DMS79 (cell line): ENCODE measurements at places on chromosomes 7 and 10.

- DNase-seq = no peak
Observed at GRCh38 chr10:103481974-103482531, 3.0 kb upstream of the CALHM3 start.

DNA sequence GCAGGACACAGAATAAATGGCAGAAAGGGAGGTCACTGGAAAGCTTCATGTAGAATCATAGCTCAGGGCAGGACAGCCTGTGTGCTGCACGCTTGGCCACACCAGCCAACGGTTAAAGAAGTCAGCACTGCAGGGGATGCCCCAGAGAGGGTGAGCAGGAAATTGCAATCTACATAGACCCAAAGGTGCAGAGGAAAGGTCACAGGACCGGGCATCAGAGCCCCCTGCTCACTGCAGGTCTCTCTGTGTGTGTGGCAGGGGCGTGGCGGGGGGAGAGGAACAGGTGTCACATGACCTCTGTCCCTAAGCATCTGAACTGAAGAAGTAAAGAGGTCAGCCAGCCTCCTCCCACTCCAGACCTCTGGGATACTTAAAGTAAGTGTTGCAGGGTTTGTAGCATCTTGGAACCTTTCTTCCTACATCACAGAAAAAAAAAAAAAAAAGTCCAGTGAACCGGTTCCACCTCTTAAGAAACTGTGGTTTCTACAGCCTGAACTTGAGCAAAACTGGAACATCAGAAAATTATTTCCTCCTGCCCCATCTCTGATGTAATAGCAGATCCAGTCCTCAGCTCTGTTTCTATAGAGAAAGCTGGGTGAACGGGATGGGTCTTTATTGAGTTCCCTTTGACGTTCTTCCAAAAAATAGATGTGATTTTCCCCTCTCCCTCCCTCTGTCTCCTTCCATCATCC, 64.3 kb downstream of the RGS10 start:
- no peak for DNase-seq

GRCh38 chr10:118970770-118971169, 58.7 kb upstream of the NANOS1 start:
- no peak for DNase-seq

GRCh38 chr10:20202337-20202736, 386.1 kb downstream of the PLXDC2 start:
- no peak for DNase-seq

DNA sequence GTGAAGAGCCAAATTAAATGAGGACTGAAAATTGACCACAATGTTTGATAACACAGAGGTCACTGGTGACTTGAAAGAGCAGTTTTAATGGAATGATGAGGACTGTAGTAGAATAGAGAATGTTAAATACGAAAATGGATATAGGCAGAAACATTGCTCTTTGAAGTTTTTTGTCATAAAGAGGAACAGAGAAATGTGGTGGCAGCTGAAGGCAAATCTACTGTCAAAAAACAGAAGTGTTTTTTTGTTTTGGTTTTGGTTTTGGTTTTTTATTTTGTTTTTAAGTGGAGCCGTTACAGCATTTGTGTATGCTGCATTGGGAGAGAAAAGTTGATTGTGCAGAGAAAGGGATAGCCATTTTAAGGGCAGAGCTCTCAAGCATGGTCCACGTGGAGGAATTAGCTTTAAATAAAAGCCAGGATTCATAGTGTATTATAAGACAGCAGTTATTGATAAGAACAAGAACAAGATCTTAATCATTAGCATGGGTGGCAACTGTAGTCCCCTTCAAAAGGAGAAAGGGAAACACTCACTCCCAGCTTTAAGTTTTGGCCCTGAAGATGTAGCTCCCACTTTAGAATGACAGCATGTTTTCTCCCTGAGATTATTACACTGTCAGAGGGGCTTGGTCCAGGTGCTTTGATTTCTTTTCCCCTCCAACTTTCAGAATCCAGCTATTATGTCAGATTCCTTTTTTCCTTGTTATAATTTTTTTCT, 156.7 kb upstream of the BET1 start:
- DNase-seq = no peak

- peak; percentile 4 for DNase-seq
Observed at GRCh38 chr10:98028168-98028770, 2.2 kb downstream of the CRTAC1 start.

DNA sequence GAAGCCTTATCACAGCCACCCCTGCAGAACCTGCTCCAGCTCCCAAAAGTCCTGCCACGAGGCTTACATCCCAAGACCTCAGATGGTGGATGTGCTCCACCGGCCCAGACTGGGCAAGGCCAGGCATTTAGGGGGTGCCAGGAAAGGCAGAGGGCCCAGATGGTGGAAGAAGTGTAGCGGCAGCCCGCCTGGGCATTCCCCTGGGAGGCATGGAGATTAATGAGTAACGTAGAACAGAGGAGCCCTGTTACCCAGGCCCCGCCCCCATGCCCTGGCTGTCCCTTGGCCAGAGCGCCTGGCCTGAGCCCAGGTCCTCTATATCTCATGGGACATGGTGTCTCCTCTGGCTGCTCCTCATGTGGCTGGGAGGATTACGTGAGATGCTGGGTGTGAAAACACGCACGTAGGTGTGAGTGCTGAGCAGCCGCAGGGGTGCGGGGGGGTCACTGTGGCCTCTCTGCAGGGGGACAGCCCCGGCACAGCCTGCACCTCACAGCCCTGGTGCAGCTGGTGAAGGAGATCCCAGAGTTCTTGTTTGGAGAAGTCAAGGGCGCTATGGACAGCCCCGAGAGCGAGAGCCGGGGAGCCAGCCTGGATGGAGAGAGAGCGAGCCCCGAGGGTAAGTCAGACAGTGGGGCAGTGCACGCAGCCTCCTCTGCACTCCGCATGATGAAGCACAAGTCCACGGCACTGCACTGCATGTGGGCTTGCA, 52.9 kb downstream of the ZNF467 start:
- no peak for DNase-seq

DNA sequence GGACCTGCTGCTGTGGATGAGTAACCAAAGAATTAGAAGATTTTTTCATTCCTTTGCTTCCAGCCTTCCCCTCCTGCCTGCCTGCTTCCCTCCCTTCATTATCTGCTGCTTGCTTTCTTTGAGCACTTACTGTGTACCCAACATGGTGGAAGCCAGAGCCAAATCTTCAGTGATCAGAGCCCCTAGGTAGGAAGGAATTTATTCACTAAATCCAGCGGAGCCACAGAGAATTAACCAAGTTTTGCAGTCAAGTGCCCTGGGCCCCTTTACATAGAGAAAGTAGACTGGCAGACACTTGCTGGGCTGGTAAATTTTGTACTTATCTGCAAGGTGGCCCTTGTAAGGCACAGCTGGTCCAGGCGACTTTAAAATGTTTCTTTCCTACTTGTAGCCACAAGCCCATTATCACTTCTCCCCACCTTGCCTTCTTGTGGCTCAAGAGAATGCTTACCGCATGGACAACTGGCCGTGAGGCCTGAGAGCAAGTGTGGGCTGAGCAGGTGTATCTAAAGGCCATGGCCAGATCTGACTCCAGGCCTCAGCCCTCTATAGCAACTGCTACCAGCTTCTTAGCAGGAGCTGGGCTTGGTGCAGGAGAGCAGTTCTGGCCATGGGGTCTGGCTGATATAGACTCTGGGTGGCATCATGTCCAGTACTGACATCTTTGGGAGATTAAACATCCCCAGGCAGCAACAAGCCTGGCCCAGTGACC, 11.1 kb downstream of the UNC5B start:
- DNase-seq = no peak

GRCh38 chr10:102645741-102646609, 1.7 kb downstream of the TRIM8 start:
- DNase-seq = no peak

- no peak for DNase-seq
Observed at GRCh38 chr10:71964098-71964742, at the start of gene CHST3. Gene CHST3, plus strand, starts transcription at chr10:71964395. Its CDS starts 41,448 bp downstream, at chr10:72005843.

DNA sequence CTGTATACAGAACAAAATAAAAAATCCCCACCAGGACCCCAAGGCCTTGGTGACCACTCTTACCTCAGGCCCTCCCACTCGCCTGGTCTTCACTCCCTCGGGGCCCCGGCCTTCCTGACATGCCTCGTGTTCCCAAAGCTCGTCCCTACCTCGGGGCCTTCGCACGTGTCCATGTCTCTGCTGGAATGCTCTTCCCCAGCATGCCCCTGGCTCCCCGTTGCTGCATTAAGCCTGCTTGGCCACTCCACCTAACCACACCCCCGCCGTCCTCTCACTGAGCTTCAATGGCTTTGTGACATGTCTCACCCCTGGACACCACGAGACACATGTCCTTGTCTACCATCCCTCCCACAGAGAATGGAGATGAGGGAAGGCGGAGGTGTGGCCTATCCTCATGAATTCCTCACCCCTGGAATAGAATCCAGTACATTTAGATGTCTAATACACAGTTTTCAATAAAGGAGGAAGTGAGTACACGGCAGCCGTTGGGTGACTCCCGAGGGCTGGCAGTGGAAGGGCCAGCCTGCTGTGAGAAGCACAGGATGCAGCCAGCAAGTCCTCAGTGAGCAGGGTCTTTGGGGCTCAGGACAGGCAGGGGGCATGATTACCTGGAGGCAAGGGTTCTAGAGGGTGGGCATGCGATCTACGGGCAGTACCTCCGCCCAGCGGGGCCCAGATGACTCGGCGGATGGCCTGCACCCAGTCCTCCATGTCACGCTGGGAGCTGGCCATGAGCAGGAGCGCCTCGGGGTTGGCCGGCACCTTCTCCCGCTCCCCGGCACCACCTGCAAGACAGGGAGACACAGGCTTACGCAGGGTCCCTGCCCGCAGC, 125.7 kb downstream of the ARHGAP22 start:
- DNase-seq = no peak

DNA sequence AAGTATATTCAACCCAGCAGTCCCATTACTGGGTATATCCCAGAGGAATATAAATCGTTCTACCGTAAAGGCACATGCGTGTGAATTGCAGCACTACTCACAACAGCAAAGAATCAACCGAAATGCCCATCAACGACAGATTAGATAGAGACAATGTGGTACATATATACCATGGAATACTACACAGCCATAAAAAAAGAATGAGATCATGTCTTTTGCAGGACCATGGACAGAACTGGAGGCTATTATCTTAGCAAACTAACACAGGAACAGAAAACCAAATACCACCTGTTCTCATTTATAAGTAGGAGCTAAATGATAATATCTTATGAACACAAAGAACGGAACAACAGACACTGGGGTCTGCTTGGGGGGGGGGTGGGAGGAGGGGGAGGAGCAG, 44.3 kb upstream of the KLHL7 start:
- no peak for DNase-seq

DNA sequence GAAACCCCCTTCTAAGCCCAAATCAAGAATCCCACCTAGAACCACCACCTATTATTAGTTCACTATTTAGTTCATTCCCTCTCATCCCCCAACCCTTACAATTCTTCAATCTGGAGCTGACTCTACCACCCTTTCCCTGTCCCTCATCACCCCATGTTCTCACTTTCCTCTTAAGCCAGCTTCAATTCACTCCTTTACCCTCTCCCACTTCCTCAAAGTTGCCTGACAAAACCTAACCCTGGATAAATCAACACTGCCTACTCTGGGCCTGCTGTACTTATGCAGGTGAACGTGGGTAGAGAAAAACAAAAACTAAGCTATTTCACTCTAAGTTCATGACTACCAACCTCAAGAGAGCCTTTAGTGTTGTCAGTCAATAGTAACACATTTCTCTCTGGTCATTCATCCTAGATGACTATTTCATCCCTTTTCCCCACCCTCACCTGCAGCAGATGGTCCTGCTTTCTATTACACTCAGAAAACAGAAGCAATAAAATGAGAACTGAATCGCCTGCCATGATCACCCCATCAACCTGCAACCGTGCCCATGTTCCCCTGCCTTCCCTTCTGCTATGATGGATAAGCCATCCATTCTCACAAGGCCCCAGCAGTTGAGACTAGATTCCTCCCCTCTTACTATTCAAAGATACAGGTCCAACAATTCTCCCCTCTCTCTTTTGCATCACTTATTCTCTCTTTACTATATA, 52.6 kb downstream of the ARHGAP21 start:
- DNase-seq = no peak

DNA sequence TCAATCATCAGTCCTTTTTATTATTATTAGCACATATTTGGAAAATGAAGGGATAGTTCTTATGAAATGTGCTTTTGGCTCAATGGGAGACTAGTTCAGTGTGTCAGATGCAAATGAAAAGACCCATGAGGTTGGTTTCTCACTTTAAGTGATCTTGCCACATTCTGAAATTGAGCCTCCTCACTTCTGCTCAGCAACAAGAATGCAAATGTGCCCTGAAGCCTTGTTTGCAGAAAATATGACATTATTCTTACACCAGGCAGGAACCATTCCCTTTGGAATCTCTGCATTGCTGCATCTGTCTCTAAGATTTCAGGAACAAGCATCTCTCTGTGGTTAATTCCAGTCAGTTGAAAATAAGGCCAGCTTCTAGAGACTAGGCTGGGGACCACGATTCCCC, 186.1 kb upstream of the PLPP4 start:
- no peak for DNase-seq

DNA sequence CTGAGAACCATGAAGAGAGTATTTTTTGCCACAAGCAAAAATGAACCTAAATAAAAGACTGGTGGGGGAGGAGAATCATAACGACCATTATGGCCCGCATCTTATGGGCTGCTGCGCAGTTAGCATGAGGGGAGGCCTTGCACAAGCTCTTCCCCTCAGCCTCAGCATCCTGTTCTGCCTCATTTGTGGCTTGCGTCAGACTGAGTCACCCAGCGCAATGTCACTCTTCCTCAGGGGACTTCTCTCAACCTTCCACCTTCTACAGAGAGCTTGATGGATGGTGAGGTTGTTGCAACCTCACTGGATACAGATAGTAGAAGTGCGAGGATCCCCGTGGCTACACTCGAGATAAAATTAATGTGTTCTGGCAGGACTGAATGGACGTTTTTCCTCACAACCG, 16.8 kb upstream of the GPR15LG start:
- DNase-seq = no peak

GRCh38 chr10:126634911-126635310, 35.6 kb downstream of the C10orf90 start:
- no peak for DNase-seq

DNA sequence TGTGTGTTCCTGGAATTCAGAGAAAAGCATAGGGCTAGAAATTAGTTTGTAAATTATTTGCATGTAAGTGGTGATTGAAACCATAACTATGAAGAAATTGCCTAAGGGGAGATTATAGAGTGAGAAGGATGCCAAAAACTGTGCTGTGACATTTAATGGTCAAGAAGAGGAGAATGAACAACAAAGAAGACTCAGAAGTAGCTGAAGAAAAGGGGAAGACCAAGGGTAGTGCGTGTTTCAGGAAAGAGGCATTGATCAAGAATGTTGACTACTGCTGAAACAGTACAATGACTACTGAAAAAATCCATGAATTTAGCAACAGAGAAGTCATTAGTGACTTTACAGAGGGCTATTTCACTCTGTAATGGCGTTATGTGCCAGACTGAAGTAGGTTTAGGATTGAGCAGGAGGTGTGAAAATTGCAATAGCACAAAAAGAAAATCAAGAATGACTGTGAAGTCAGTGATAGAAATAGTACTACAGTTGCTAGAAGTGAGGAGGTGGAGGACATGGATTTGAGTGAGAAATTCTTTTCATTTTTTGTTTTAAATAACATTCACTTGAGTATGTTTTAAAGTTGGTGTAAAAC, 28.9 kb upstream of the SAMD9L start:
- no peak for DNase-seq

GRCh38 chr7:33710608-33711007, 194.7 kb upstream of the BMPER start:
- no peak for DNase-seq
